ENCODE measurements at places on chromosomes 3 and 15.

DNA sequence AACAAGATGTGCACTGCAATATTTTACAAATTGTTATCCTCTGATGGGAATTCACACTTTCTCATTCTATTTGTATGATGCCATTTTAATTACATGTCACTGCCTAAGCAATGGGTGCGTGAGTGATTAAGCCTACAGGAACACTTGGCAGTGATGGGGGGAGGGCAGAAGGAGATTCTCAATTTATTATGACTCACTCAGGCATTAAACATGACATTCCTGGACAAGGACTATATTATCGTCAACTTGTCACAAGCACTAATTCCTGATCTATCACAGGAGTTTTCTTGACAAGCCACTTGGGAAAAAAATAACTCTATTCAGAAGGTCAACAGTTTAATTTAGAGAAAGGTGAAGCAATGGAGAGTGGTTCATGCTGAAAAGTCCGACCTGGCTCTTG is 556.8 kb downstream of the NSUN3 start:
- DNase-seq: no peak

GRCh38 chr3:139310474-139310933 is 33.3 kb upstream of the MRPS22 start:
- no peak for DNase-seq

DNA sequence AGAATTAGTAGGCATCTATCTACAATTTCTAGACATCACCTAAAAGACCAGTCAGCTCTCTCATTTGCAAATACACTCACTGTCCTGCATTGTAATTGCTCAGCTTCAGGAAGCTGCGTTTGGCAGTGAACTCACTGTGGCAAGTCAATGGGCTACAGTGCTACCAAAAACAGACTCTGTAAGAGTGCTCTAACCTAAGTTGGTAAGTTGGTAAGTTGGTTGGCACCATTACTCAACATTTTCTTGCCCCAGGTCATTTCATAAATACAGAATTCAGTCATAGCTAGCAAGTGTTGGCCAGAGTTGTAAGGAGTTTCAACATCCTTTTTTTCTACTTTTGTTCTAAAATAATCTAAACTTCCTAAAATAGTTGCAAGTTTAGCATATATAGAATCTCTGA is 466.3 kb downstream of the NAALADL2 start:
- no peak for DNase-seq

DNA sequence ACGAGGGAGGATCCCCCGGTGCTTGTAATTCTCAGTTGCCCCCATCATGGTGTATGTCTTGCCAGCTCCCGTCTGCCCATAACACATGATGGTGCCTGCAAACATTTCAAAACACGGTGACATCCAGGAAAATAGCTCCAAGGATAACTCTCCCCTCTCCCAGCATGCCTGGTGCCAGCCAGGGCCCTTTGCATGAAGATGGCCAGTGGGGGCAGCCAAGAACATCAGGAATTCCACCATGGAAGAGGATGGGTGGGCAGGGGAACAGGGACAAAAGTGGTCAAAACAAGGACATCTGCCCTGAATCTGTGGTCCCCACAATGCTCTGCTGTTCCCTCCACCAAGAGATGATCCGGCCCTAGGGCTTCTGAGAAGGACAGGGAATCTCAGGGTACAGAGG is 9.0 kb downstream of the KIF9 start:
- DNase-seq: no peak

GRCh38 chr15:95059346-95059905 is 828.1 kb downstream of the MCTP2 start:
- no peak for DNase-seq

GRCh38 chr15:82585072-82585471 is 44.8 kb upstream of the RPS17 start:
- DNase-seq: no peak

GRCh38 chr3:55687526-55687925 is 200.4 kb upstream of the WNT5A start:
- DNase-seq: no peak

DNA sequence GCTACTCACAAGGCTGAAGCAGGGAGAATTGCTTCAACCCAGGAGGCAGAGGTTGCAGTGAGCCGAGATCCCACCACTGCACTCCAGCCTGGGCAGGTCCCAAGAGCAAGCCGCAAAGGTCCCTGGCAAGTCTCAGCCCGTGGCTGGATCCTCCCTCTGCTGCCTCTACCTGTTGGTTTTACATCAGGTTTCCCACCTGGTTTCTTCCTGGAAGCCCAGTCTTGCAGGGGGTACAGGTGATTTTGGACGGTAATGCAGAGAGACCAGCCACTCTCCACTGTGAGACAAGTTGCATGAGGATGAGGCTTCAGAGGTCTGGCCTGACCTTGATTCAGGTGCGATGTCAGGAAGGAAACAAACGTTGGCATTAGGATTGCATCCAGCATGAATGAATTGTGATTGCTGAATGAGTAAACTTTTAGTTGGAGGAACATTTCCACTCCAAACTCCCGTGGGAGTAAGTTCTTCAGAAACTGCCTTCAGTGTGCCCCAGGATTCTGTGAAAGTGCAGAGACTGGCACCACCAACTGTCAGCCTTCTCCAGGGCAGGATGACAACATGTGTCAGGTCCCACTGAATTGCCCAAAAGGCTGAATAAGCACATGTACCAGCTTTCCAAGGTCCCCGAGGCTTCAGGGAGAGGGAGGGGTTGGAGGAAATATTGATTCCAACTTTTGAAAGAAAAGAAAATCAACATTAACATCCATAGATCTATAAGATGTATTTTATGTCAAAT is 189.4 kb downstream of the TJP1 start:
- no peak for DNase-seq

DNA sequence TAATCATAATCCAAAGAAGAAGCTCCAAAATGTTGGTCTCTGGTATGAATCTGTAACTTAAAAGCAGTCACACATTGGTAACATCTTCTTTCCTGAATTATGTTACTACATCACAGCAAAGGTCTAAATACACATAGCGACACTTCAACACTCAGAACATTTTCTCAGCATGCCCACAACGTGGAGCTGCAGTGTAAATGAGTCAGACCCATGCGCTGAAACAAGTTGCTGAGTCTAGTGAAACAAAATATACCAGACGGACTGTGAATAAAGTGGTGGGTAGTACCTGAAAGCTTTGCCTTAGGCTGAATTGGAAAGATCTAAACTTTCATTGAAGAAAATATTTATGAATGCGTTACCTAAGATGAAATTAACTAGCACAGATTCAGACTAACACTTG is 33.2 kb upstream of the GOLGA8B start:
- no peak for DNase-seq

Measured in mucosa of gallbladder (tissue), 1 donor.